Vagina (tissue), 2 donors: ENCODE measurements at places on chromosomes 3 and 15. TPM values are rescaled to one million over a fixed set of nuclear protein-coding genes. Genes with fewer than 3 reads are reported as not detected.

- H3K4me3 ChIP-seq: no peak overlapping the region
- H3K36me3 ChIP-seq: no peaks in the 10 kb centered on the region
- DNase-seq: no peak
- H3K27ac ChIP-seq: no peak overlapping the region
Observed at GRCh38 chr3:104676241-104676640, 690.5 kb upstream of the ALCAM start.

GRCh38 chr3:156688632-156689452, 14.5 kb downstream of the TIPARP start:
- no peaks in the 10 kb centered on the region for H3K27me3 ChIP-seq
- no peak overlapping the region for H3K4me3 ChIP-seq
- H3K4me1 ChIP-seq: peaks cover 72% of the 10 kb centered on the region
- no peaks in the 10 kb centered on the region for H3K36me3 ChIP-seq
- H3K27ac ChIP-seq: no peak overlapping the region
- no peak for DNase-seq

DNA sequence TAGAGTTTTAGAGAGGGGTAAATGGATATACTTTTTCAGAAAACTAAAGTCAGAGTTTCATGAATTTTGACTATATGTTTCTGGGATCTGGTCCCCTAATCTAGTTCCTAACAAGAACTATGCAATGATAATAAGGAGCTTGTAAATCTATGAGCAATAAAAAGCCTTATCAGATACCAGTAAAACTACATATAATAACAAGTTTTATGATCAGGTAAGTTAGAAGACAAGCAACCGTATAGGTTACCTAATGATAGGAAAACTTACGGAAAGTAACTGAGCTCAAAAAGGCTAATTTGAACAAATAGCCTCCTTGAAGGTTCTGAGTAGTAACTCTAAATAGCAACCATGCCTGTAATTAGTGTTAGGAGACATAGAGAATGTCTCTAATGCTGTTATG, 21.0 kb downstream of the MIX23 start:
- H3K27ac ChIP-seq: no peak overlapping the region
- H3K4me1 ChIP-seq: no peaks in the 10 kb centered on the region
- DNase-seq: no peak
- no peak overlapping the region for H3K4me3 ChIP-seq

- H3K4me3 ChIP-seq: no peak overlapping the region
- no peak for DNase-seq
- H3K4me1 ChIP-seq: no peaks in the 10 kb centered on the region
- H3K36me3 ChIP-seq: no peaks in the 10 kb centered on the region
Observed at GRCh38 chr15:99151156-99151555, 46.3 kb downstream of the SYNM start.

- no peaks in the 10 kb centered on the region for H3K4me1 ChIP-seq
- H3K36me3 ChIP-seq: no peaks in the 10 kb centered on the region
- DNase-seq: no peak
- H3K27ac ChIP-seq: no peak overlapping the region
- no peaks in the 10 kb centered on the region for H3K27me3 ChIP-seq
Observed at GRCh38 chr3:79515072-79515471, 252.7 kb downstream of the ROBO1 start.

DNA sequence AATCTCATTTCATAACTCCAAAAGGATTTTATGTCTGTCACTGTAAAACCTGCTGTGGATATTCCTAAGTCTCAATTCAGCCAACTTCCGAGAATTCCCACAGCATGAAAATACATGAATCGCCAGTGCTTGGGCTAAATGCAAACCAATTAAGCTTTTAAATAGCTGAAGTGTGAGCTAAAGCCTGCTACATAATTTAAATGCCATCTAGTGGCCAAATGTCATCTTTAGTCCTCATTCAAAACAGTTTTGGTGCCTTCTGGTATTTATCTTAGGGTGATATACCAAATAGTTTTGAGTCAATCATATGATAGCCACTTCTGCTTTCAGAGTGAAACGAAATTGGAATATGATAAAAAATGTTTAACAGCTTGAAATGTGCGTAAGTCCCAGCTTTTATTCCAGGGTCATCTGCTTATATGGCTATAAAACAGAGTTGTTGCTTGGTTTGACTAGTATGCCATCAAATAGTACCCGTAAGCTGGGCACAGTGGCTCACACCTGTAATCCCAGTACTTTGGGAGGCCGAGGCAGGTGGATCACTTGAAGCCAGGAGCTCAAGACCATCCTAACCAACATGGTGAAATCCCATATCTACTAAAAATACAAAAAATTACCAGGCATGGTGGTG, 41.8 kb upstream of the CCNL1 start:
- DNase-seq: no peak
- no peaks in the 10 kb centered on the region for H3K36me3 ChIP-seq
- H3K27me3 ChIP-seq: no peaks in the 10 kb centered on the region
- H3K27ac ChIP-seq: no peak overlapping the region

GRCh38 chr15:57528940-57529565, 62.7 kb upstream of the MYZAP start:
- DNase-seq: no peak
- no peaks in the 10 kb centered on the region for H3K36me3 ChIP-seq
- H3K4me1 ChIP-seq: peaks cover 37% of the 10 kb centered on the region
- H3K4me3 ChIP-seq: no peak overlapping the region

- H3K27me3 ChIP-seq: no peaks in the 10 kb centered on the region
- no peak overlapping the region for H3K27ac ChIP-seq
- H3K36me3 ChIP-seq: no peaks in the 10 kb centered on the region
- H3K4me1 ChIP-seq: peaks cover under 1% of the 10 kb centered on the region
Observed at GRCh38 chr3:71902258-71903111, 117.5 kb upstream of the PROK2 start.

- no peaks in the 10 kb centered on the region for H3K27me3 ChIP-seq
- H3K4me1 ChIP-seq: no peaks in the 10 kb centered on the region
- DNase-seq: no peak
- H3K27ac ChIP-seq: no peak overlapping the region
Observed at GRCh38 chr3:159112724-159113123, 310.9 kb downstream of the MFSD1 start.

DNA sequence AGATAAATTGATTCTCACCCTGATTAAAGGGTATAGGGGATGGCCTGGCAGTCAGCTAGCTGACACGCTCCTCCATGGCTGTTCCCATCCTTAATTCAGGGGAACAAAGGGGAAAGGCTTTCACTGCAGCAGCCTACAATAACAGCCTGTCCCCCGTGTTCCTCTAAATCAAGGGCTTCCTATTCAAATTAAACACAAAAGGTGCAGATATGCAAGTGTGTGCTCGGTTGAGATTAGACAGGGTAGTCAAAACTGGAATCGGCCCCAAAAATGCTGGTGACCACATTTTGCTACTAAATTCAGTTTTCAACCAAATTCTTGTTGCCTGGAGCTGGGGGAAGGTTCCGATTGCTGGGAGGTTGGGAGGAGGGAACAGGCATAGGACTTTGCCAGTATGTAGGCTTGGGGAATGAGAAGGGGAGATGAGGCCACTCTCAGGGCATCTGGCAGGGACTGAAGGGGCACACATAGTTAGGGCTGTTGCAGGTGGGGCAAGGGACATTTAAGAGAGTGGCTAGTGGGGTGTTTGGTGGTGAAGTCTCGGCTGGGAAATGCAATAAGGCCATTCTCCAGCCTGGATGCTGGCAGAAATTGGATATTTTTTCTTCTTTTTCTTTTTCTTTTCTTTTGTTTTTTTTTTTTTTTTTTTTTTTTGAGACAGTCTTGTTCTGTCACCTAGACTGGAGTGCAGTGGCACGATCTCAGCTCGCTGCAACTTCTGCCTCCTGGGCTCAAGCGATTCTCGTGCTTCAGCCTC, 32.9 kb upstream of the CTSH start:
- H3K27me3 ChIP-seq: no peaks in the 10 kb centered on the region
- H3K4me3 ChIP-seq: no peak overlapping the region
- no peak for DNase-seq
- H3K4me1 ChIP-seq: peaks cover 5% of the 10 kb centered on the region

DNA sequence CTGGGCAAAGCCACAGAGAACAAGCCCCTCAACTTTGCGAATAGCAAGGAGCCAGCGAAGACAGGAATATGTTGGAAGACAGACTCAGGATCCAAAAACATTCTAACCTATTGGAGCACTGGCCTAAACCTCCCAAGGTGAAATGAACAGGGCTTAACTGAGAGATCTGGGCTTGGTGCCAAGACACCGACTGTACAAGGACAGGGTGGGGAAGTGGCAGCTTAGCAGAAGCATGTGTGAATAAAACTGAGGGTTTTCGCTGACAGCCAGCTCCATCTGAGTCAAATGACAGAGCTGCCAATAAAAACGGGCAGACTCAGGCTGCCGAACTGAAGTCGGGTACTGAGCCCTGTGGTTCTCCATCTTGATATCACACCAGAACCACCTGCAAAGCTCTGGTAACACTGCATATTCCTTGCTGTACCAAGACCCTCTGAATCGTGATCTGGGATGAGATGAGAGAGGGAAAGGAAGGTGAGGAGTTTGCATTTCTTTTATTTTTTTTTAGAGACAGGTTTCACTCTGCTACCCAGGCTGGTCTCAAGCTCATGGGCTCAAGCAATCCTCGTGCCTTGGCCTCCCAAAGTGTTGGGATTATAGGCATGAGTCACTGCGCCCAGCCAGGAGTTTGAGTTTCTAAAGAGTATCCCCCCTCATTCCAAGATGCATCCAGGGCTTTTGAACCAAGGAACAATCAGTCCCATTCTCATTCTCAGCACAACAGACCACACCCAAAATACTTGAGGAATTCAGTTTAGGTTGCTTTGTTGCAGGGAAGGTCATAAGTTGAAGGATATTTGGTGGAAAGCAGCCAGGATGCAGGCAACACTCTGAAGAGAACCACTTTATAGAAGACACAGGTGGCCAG, 6.0 kb upstream of the PLCB2 start:
- no peaks in the 10 kb centered on the region for H3K4me1 ChIP-seq
- H3K36me3 ChIP-seq: no peaks in the 10 kb centered on the region
- DNase-seq: no peak
- H3K27ac ChIP-seq: no peak overlapping the region
- no peak overlapping the region for H3K4me3 ChIP-seq

GRCh38 chr15:50055750-50056157, 63.3 kb downstream of the ATP8B4 start:
- H3K36me3 ChIP-seq: no peaks in the 10 kb centered on the region
- no peak for DNase-seq
- no peak overlapping the region for H3K4me3 ChIP-seq
- H3K4me1 ChIP-seq: peaks cover 6% of the 10 kb centered on the region

DNA sequence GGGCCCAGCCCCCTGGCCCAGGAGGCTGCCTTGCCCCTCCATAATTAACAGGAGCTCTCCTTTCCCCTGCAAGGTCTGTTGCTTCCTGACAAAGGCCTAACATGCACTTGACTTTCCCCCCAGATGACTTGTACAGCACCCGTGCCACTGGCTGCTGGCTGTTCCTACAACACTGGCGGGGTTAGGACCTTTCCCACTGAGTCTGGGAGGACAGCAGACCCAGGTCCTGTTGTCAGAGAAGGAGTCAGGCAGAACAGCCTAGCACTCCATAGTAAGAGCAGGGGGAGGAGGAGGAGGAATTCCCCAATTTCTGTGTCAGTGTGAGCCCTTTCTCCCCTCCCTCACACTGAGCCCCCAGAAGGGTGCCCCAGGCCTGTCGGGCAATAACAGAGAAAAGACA, 99.2 kb downstream of the CORO2B start:
- no peaks in the 10 kb centered on the region for H3K36me3 ChIP-seq
- H3K4me1 ChIP-seq: peaks cover 4% of the 10 kb centered on the region
- no peak overlapping the region for H3K27ac ChIP-seq
- no peak for DNase-seq

- H3K4me1 ChIP-seq: no peaks in the 10 kb centered on the region
- peak overlapping the region; percentile 27 for H3K27ac ChIP-seq
- H3K27me3 ChIP-seq: no peaks in the 10 kb centered on the region
- no peaks in the 10 kb centered on the region for H3K36me3 ChIP-seq
- no peak overlapping the region for H3K4me3 ChIP-seq
Observed at GRCh38 chr15:83904107-83905040, 250.5 kb downstream of the ADAMTSL3 start.

DNA sequence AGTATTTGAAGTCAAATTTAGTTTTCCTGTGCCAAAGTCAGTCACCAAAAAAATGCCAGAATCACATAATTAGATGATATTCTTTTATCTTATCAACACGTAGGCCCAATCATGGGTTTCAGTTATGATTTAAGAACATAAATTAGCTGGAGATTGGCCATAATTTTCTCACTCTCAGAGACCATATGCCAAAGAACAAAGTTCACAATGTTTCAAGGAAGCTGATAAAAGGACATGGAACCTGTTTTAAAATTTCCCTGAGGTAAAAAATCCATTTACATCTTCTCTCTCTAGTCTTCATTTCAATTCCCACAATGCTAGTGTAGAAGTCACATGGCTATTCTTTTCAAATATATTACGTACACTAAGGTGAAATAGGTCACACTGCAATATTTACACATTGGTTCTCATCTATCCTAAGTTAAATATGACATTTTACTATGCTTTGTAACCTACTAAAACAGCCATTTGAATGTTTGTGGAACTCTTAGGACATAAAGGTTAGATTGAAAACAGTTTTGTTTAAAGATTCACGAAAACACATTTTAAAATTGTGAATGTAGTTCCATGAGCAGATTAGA, 42.7 kb upstream of the DCUN1D1 start:
- H3K4me1 ChIP-seq: no peaks in the 10 kb centered on the region
- DNase-seq: no peak
- no peak overlapping the region for H3K27ac ChIP-seq
- H3K36me3 ChIP-seq: no peaks in the 10 kb centered on the region

The HCLS1 gene
- 35.4 TPM for total RNA-seq

The VPS13C gene
- 52.5 TPM for total RNA-seq

The CLDN16 gene
- 0.49 TPM for total RNA-seq

The DLL4 gene
- total RNA-seq: 20.9 TPM

The RTP4 gene
- 0.98 TPM for total RNA-seq

The CACNA2D3 gene
- 17.2 TPM for total RNA-seq

The ZNF385D gene
- total RNA-seq: 13.5 TPM

The GRAMD1C gene
- total RNA-seq: 9.6 TPM

The GJD2 gene
- not detected for total RNA-seq
